HFFc6 (cell line): ENCODE measurements at places on chromosomes 5 and 9. TPM values are rescaled to one million over a fixed set of nuclear protein-coding genes. Genes with fewer than 3 reads are reported as not detected.

The LCN9 gene
- total RNA-seq: not detected in 2 replicates

- no peak overlapping the region for H3K4me3 ChIP-seq
- H3K27ac ChIP-seq: no peak overlapping the region
- peaks cover 5% of the 10 kb centered on the region for H3K27me3 ChIP-seq
- peak; percentile 12 for DNase-seq
- peaks cover 18% of the 10 kb centered on the region for H3K36me3 ChIP-seq
Observed at GRCh38 chr9:86034863-86035734, 64.3 kb downstream of the GOLM1 start.

GRCh38 chr9:127943011-127943662, 5.5 kb upstream of the DPM2 start:
- no peak overlapping the region for H3K27ac ChIP-seq
- peaks cover 12% of the 10 kb centered on the region for H3K4me1 ChIP-seq
- no peaks in the 10 kb centered on the region; the same call in 1 of the 2 replicates for H3K27me3 ChIP-seq

DNA sequence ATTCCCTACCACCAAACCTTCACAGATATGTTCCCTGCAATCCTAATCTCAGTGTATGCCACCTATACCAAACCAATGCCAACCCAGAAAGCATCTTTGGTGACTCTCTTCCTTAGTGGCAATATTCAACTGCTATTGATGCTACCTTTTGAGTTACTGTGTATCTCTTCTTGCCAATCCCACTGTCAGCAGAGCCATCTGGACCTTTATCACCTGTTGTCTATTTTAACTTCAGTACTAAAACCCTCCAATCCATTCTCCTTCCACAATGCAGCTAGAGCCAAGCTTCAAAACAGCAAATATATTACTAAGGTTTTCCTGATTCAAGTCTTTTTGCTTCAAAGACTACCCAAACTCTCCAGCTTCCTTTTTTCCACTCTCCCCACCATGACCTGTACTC, 777.2 kb upstream of the DMAC1 start:
- no peak for DNase-seq
- H3K27ac ChIP-seq: no peak overlapping the region
- no peaks in the 10 kb centered on the region for H3K4me1 ChIP-seq
- no peaks in the 10 kb centered on the region for H3K27me3 ChIP-seq
- H3K4me3 ChIP-seq: no peak overlapping the region
- no peaks in the 10 kb centered on the region for H3K36me3 ChIP-seq

DNA sequence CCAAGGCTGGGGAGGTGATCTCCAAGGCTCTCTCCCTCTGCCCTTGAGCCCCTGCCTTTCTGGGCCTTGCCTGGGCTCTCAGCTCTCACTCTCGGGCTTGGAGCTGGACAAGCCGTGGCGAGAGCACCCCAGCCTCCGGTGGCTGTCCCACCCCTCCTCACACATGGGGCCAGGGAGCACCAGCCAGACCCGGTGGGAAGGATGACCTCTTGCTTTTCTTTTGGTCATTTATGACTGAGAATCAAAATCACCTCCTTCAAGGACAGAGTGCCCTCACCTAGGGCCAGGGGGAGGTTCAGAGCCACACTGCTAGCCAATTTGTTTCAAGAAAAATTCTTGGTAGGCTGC, 14.1 kb downstream of the TCF7 start:
- H3K27me3 ChIP-seq: peaks cover 2% of the 10 kb centered on the region
- peaks cover 33% of the 10 kb centered on the region for H3K4me1 ChIP-seq
- no peak for DNase-seq
- H3K36me3 ChIP-seq: no peaks in the 10 kb centered on the region

GRCh38 chr5:51373880-51374523, 9.2 kb upstream of the ISL1 start:
- H3K36me3 ChIP-seq: no peaks in the 10 kb centered on the region
- no peak for DNase-seq
- no peak overlapping the region for H3K4me3 ChIP-seq
- peaks cover 8% of the 10 kb centered on the region for H3K27me3 ChIP-seq
- H3K27ac ChIP-seq: no peak overlapping the region
- peaks cover 14% of the 10 kb centered on the region; the same call in 1 of the 2 replicates for H3K4me1 ChIP-seq
